Stimulated activated CD4-positive, alpha-beta T cell treated with anti-CD3 and anti-CD28 coated beads, TNF-alpha, amount 100 ng/mL, for 4 hours (primary cell): ENCODE measurements at places on chromosomes 2 and 18.

DNA sequence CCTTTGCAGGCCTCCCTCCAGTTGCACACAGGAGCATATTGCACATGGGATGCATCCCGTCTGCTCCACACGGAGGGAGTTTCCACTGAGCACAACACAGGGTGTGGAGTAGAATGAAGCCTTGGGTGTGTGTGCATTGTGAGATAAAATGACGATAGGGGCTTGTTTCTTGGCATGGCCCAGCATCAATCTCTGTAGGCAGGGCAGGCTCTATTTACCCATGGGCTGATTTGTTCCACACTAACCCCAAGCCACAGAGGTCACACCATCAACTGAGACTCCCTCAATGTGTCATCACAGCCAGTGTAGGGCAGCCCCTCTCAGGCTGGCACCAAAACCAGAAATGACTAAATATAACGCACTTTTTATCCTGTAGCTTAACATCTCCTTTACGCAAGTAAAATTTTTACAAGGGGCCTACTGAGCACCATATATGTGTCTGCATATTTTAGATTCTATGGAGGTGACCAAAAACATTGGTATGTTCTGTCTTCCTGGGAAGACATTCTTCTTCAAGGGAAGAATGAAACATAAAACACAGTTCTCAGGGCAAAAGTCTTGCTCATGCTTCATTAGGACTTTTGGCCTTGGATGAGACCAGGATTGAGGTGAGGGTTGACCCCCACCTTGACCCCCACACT is 2.7 kb upstream of the GKN1 start:
- no peak for DNase-seq

DNA sequence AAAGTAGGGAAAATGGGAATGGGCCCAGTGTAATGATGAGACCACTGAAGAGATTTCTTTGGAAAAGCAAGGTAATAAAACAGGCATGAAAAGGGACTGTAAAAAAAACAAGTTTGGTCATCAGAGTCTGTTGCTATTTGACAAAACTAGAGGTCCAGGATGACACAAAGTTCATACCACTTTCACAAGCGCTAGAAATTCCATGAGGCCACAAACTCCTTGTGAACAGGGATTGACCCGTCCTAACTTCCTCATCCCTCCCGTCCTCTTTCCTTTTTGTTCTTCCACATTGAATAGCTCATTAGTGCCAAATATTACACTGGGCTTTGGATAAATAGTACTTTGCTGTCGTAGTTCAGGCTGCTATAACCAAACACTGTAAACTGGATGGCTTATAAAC is 188.8 kb upstream of the EPC2 start:
- no peak for DNase-seq

DNA sequence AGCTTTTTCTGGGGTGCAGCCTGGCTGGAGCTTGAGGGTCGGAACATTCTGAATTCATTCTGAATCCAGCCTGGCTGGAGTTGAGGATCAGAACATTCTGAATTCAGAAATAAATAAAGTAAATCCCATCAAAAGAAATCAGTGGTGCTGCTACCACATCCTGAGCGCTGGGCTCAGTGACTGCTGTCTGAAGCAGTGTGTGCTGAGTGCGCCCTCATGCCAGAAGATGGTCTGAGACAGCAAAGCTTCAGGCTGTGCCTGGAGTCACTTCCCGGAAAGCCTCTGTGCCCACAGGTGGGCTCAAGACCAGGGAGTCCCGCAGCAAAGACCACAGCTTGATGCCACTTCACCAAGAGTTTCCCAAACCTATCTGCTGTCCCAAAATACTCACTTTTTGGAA is 187.9 kb downstream of the VAPA start:
- no peak for DNase-seq

DNA sequence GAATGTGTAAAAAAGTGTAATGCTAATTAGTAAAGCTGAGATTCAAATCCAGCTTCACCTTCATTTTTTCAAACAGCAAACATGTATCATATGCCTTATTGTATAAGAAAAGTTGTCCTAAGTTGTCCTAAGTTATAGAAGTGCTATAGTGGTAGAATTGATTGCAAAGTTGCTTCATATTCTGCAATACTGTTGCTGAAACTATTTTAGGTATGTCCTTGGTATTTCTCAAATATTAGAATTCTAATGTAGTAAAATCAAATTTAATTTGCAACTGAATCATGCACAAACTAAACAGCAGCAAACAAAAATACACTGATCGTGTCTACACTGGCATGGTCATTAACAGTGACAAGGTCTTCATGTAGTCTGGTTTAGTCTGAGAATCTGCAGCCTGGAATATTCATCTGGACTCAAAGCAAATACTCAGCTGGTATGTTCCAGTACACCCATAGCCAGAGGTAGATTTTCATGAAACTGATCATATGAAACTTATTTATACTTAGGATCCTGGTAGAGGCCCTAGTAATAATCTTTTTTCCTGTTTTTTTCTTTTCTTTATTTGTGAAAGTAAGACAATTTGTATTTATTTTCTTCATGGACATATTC is 555.6 kb upstream of the ZEB2 start:
- DNase-seq, result no peak

DNA sequence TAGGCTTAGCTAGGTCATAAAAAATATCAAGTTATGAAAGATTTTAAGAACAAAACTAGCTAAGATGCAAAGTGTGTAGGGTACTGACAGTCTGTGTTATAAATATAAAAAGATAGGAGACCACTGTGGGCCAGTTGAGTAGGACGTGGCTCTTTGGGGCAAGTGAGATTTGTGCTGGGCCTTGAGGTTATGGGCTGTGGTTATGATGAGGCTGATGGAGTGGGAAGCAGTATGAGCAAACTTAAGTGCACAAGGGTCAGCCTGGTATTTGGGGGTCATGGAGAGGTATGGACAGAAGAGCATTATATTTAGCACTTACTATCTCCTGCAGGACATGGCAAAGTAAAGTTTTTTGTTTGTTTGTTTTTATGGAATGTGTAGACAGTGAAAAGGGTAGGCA is 70.1 kb downstream of the SETBP1 start:
- no peak for DNase-seq

- DNase-seq, result peak; percentile 38
Observed at GRCh38 chr2:225041207-225041850, 939 bp downstream of the DOCK10 start.
